ENCODE measurements at places on chromosomes 7 and 10.

DNA sequence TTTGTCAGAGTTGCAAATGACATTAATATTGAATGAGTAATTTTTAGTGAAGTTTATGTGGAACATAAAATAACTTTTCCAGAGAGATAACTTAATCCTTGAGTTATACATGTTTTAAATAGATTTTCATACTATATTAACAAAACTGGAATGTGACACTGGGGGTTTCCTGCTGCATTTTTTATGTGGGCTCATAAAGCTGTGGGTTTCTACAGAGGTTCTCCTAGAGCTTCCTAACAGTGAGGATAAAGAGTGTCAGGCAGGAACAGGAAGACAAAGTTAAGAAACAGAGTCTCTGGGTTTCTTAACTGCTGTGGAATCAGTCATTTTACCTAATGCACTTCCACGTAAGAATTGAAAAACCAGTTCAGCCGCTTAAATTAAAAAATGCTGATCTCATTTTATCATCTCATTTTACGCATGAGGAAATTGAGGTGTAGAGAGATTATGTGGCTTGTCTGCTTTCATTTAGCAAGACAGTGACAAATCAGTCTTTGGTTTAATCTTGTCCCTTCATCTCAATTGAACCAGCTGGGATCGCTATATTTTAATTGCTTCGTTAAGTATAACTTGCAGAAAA is 5.0 kb downstream of the CD36 start:
- DNase-seq: peak; percentile 75

- DNase-seq: peak; percentile 99
Measured at GRCh38 chr7:116576350-116577319, 51.8 kb downstream of the CAV1 start.

GRCh38 chr7:90262438-90262837 is 17.5 kb downstream of the CFAP69 start:
- DNase-seq: peak; percentile 57

GRCh38 chr10:13784067-13784466 is 197.3 kb downstream of the PRPF18 start:
- DNase-seq: peak; percentile 68

- DNase-seq: no peak
Measured at GRCh38 chr10:55400075-55400849, 599.2 kb upstream of the PCDH15 start.

- no peak for DNase-seq
Measured at GRCh38 chr7:50704844-50705243, 77.9 kb downstream of the GRB10 start.

DNA sequence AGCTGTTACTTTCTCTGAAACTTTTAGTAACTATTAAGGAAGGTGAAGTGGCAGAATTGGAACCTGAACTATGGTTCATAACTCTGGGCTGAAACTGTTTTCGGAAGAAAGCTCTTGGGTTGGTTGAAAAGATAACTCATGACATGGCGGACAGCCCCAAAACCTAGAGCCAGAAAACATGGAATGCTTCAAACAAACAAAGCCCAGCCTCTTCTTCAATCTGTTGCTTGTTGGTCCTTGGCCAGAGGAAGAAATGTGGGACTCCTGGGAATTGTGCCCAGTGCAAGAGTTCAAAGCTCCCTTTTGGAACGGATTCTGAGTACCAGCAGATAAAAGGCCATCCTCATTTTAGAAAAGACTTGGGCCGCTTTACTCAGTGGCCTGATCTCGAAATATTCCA is 52.9 kb upstream of the CACNB2 start:
- no peak for DNase-seq

DNA sequence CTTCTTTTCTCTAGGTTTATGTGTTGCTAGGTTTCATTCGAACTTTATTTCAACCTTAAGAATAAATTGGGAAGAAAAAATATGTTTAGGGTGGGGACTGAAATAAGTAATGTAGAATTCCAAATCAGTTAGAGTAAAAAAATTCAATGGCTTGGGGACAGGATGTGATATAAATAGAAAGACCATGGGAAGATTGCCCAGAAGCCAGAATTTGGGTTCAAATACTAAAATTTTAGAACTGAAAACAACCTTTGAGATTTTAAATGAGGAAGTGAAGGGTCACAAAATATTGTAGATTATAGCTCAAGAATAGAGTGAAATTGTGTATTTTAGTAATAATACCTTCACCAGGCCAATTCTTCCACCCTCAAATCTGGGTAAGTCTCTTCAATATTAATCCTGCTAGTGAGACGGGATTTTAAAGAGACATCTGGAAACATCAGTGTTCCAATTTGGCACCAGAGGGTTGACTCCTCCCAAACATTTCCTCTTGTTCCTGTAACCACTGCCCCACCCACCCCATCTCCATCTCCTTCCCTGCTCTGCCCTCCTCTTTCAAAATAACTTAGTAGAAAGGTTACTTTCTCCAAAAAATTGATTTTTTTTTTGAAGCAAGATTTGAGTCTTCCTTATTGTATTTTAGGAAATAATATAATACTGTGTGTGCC is 51.3 kb upstream of the FAM3C start:
- DNase-seq: peak; percentile 22

DNA sequence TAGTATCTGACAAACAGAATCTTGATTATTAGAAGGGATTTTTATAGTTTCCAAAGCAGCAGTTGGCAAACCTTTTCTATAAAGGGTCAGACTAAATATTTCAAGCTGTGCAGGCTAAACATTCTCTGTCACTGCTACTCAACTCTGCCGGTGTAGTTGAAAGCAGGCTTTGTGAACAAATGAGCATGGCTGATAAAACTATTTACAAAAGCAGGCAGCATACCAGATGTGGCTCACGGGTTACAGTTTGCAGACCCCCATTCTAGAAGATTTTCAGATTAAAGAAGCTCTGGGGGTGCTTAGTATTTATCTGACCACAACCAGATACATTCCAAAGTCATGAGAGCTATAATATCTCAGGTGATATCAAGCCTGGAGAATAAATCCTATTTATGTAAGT is 1017.5 kb downstream of the SORCS1 start:
- no peak for DNase-seq

- no peak for DNase-seq
Measured at GRCh38 chr10:47372726-47373125, 11.4 kb downstream of the ZNF488 start.

GRCh38 chr10:67790534-67791408 is 47.2 kb downstream of the DNAJC12 start:
- DNase-seq: peak; percentile 34

DNA sequence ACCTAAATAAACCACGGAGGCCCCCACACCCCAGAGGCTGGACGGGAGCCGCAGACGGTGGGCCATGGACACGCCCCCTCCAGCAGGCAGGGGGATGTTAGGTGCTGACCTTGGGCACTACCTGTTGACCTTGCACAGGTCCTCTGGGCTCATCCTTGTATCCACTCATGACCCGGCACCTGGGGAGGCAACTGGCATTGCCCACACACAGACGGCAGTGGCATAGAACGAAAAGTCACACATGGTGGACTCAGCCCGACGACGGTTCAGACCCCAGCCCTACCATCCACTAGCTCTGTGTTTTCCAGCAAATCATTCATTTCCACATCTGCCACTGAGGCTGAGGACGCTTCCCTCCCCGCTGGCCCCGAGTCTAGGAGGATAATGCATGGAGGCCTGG is 247.7 kb upstream of the PPP2R2D start:
- DNase-seq: no peak

DNA sequence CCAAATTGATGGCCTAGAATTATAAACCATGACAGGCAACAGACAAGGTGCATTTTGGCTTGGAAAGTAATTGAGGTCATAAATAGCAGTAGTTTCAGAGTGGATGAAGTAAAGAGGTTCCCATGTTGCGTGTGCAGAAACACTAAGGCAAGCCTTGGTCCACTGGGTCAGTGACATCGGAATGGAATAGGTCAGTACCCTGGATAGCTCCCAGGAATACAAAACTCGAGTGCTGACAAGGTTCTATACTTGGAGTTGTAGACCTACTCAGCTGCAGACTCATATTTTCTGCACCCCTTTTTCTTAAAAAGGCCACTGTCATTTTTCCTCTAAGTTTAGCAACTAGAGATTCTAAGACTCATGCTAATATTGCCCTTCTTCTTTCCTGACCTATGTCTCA is 132.8 kb downstream of the DYNC1I1 start:
- DNase-seq: peak; percentile 13

- peak; percentile 79 for DNase-seq
Measured at GRCh38 chr7:137903382-137904169, 56.8 kb upstream of the DGKI start.

DNA sequence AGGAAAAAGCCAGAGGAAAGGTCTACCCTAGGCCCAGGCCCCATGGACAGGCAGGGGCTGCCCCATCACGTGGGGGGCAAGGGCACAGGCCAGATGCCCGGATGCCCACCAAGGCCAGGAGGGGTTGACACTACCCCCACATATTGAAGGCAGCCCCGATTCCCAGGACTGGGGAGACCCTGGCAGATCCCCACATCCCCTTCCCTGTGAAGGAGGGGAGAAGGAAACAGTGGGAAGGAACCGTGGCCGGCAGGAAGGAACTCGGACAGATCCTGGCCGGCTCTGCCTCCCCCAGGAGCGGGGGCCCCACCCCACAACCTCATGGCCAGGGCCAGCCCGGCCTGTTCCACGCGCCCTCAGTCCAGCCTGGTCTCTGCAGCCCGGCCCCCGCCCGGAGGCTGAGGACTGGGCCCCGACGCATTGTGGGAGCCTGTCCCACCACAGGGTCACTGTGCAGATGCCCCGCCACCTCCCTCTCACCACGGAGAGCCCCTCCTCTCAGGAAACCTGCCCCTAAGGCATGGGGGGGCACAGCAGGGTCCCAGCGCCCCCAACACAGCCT is 41.3 kb downstream of the PAPOLB start:
- no peak for DNase-seq

DNA sequence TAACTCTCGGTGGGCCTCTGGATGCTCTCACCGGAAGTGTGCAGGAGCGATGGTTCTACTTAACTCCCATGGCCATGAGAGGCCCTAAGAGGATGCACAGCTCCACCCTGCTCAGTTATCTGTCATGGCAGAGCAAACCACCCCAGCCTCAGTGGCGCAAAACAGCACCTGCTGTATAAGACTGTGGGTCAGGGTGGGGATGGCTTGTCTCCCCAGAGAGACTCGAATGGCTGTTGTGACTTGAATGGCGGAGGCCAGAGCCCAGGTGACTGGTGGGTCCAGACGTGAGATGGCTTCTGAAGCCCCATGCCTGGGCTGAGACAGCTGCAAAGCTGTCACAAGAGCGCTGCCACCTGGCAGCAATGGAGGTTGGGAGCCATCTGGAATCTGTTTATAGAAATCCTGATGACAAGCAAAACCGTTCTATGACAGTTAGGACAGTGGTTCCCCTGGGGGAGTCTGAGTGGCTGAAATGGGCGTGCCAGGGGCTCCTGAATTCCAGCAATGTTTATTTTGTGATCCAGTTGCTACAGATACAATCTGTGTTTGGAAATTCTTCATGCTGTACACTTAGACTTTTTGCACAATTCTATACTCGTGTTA is 490.5 kb downstream of the TCERG1L start:
- no peak for DNase-seq

- DNase-seq: no peak
Measured at GRCh38 chr7:36262309-36263094, 109.4 kb downstream of the EEPD1 start.
